Activated CD4-positive, alpha-beta T cell treated with anti-CD3 and anti-CD28 coated beads, Interleukin-2, amount 50 U/mL, for 4 hours (primary cell): ENCODE measurements at places on chromosomes 16 and 17.

- DNase-seq, result no peak
These were observed 25.7 kb downstream of the MRM1 start for GRCh38 chr17:36627101-36627500.

- DNase-seq, result no peak
These were observed 34.9 kb downstream of the CHCT1 start for GRCh38 chr17:60457148-60457547.

DNA sequence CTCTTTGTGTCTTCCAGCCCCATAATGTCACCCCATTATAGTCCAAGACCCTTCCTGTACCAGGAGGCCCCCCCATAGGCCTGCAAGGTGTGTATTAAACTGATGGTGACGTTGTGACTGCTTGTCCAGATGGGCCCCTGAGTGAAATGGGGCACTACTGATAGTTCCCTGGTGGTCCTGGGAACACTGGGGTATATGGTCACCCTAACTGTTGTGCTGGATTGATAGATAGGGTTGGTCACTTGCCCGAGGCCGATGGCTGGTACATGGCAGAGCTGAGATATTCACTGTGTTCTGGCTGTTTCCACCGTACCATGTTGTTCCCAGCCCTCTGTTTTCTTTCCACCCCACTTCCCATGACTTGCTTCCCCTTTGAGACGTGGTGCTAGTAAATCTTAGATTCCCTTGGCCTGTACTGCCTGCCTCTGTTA is 4.3 kb downstream of the CNP start:
- DNase-seq, result no peak

GRCh38 chr17:48577330-48577945 is 712 bp downstream of the HOXB4 start:
- no peak for DNase-seq

GRCh38 chr17:10114931-10115535 is 83.4 kb downstream of the GAS7 start:
- DNase-seq, result peak; percentile 21

DNA sequence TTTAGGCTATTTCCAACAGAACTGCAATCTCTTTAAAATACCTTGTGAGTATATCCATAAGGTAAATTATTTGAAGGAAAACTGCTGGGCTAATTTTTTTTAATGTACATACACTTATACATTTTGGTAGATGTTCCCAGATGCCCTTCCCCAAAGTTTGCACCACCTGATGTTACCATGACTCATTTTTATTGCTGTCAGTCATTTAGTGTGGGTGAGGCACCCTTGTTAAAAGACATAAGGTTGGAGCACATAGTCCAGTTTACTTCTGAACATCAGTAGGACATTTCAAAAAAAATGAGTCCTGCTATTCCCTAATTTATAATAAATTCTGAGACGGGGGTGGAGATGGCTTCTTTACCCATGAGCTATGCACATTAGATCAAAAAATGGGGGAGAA is 138.6 kb downstream of the RBFOX1 start:
- DNase-seq, result no peak

GRCh38 chr17:82837586-82838320 is 2.1 kb downstream of the ZNF750 start:
- no peak for DNase-seq

DNA sequence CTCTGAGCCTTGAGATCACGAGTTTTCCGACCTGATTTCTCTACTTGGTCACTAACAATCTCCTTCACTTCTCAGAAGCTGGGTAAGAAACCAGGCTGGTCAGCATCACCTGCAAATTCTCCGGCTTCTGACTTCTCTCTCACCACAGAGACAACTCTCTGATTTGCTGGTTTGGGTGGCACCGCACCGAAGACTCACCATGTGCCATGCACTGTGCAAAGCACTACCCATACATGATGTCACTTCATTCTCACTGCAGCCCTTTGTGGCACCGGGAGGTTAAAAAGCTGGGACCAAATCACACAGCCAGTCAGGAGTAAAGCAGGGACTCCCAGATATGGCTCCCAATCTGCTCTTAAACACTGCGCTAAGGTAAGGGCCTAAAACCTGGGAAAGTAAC is 647 bp downstream of the VAC14 start:
- no peak for DNase-seq

DNA sequence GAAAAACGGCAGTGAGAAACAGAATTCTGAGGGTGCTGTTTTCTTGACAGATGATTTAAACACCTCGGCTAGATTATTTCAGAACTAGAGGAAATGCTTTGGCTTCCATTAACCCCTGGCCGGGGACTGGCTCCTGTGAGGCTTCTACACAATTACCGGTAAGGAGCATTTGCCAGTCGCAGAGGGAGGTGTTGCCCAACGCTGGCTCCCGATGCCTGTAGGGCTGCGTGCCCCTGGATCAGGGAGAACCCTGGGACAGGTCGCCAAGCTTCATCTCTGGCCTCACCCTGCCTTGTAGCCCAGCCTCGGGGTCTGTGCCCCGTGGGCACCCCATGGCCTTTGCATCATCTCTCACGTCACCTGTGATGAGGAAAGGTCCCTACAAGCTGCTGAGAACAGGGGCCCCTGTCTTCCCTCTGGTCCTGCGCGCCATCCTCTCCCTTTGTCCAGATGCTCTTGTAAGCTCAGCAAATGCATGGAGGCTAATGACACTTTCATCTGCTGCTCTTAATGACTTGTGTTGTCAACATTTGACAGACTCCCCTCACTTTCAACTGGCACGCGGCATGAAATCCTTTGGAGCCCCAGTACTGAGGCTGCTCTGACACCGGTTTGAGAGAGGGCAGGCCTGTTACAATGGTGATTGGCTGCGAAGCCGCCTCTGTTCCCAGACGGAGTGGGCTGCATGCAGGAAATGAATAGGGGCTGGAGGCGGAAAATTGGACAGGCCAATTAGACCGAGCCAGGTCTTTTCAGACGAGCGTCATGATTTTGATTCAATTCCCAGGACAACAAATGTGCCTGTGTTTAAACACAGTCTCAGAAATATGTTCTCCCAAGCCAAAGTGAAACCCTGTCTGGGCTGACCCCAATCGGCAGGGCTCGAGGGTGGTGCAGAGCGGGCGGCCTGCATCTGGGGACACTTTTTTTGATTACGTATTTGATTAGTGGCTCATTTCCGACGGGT is 85.5 kb upstream of the DOC2B start:
- no peak for DNase-seq

- no peak for DNase-seq
These were observed at the start of gene MVP for GRCh38 chr16:29820271-29820701. MVP (plus strand) TSS chr16:29820462; CDS start chr16:29830550, 10,088 bp downstream.

DNA sequence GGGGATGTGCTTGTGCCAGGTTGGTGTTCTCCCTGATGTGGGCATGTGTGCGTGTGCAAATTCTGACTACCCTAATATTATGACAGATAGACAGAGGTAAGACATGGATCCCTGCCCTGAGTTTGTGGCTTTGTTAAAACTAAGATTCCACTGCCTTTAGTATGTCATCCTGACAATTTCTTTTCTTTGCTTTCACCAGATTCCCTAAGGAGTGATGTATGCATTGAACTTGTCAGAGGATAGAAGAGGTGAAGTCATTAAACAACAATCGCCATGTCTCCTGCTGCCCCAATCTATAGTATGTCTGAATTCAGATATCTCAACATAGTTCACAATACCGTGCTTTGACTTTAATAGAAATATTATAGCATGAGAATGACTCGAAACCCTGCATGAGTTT is 137.1 kb upstream of the ELAC2 start:
- DNase-seq, result no peak

- DNase-seq, result no peak
These were observed 11.3 kb downstream of the HS3ST3A1 start for GRCh38 chr17:13590441-13590840.

DNA sequence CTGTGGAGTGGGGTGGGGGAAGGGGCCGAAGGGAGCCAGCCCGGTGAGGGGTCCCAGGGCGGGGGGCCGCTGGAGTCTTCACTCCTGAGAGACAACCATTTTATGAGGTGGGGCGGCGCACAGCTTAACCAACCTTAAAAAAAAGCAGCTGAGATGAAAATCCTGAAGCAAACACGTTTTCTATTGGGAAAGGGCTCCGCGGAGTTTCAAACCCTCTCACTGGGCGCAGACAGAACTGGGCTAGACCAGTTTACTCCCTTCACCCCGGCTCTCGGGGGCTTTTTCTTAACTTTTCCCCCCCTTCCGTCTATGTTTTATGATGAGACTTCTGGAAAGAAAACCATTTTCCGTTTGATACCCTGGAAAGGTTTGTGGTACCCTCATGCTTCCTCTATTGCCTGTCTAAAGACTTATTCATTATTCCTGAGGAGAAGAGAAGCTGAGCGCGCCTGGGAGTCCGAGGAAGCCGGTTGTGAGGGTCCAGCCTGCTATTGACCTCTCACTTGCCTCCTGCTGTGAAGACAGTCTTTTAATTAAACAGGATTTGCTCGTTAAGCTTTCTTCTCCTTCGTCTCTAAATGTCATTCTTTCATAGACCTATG is 482 bp upstream of the SSH2 start:
- no peak for DNase-seq

- no peak for DNase-seq
These were observed 2.2 kb upstream of the PIGS start for GRCh38 chr17:28573521-28573920.

DNA sequence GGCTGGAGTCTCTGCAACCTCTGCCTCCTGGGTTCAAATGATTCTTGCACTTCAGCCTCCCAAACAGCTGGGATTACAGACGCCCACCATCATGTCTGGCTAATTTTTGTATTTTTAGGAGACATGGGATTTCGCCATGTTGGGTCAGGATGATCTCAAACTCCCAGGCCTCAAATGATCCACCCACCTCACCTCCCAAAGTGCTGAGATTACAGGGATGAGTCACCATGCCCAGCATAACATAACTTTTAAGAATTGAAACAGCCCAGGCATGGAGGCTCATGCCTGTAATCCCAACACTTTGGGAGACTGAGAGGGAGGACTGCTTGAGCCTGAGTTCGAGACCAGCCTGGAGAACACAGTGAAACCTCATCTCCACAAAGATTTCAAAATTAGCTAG is 2.5 kb downstream of the RSL1D1 start:
- no peak for DNase-seq

- DNase-seq, result peak; percentile 14
These were observed 767 bp downstream of the RPS6KB1 start for GRCh38 chr17:59893676-59894100.

DNA sequence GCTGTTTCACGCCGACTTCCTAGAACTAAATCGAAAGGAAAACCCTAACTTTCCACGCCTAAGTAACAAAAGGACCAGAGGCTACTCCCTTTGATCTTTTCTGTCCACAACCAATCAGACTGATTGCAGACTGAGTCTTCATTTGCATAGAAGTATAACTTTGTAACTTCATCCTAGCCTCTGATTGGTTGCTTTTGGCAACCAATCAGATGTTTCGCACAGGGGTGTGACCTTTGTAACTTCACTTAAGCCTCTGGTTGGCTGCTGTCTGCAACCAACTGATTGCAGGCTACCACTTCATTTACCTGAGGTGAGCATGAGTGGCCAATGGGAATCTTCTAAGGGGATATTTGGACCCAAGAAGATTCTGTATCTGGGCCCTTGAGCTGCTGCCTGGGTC is 17.4 kb upstream of the ICAM2 start:
- DNase-seq, result no peak
